ENCODE measurements at places on chromosomes 3 and 15.

DNA sequence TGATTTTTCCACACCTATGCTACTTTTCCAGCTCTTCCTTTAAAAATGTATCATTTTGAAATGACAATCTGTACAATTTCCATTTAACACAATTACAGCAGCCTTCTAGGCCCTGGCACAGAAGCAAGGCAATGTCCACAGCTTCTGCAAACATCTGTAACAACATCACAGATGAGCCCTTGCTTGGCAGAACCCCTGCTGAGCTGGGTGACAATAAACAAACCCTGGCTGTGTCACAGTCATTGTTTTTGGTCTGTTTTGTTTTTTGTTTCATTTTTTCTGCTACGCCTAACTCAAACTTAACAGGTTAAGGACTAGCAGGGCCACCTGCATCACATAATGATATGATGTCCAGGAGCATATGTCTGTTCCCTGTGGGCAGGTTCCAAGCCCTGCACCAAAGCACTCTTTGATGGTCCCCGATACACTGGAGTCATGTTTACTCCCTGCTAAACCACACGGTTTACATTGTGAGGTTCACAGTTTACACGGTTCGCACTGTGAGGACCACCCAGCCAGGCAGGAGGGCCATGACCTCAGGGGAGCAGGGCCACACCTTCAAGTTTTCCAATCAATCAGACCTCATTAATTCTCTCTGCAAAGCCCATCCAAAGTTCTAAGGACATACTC, 186.8 kb upstream of the CHRNA7 start:
- DNase-seq, result no peak

DNA sequence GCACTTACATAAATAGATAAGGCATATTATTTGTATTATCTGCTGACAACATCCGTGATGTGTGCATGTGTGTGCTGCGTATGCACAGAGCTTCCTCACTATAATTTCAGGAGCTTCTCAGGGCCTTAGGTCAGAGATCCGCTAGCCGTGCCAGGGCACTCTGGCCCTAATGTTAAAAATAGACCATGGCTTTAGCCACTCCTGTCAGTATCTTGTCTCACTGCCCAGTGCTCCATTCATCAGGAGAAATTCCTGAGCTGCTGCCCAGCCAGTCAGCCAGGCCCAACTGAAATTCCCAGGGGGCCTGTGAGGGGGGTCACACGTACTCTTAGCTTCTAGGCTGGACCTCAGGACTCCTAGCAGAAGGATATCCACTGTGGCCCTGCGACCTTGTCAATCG, 70.0 kb upstream of the ABHD2 start:
- DNase-seq, result no peak

- no peak for DNase-seq
Observed at GRCh38 chr15:67104510-67104909, 39.1 kb downstream of the SMAD3 start.

DNA sequence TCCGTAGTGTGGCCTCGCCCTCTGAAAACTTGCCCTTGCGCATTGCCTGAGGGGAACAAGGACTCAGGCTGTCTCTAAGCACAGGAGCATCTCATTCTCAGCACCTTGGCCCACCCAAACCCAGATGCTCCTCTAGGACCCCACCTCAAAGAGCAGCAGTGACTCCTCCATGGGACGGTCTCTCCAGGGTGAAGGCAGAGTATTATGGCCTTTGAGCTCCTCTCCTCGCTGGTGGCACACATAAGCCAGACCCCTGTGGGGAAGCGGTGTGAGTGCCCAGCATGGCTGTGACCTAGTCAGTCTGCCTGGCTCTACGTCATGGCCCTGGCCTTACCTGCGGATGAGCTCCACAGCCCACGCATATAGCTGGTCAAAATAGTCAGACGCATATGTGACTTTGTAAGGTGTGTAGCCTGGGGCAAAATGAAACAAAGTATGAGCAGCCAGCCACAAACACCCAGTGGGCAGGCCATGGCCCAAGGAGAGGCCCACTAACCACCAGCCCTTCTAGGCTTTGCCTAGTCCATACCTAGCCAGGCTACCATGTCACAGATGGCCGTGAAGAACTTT, 4.4 kb downstream of the QARS1 start:
- no peak for DNase-seq

DNA sequence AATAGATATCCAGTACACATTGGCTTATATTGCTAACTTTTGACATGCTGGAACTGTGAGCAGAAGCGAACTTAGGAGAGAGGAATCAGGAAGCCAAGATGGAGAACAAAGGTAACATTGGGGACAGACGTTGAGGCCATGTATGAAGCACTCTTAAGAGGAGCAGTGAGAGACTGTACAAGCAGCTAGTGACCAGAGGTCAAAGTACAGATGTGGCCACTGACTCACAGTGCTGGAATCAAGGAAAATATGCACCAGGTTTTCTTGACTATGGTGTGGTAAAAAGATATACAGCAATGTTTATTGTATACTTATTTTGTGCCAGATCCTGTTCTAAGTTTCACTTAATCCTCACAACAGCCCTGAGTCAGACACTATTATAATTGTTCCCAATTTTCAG, 2.0 kb upstream of the IL20RB start:
- peak; percentile 34 for DNase-seq

DNA sequence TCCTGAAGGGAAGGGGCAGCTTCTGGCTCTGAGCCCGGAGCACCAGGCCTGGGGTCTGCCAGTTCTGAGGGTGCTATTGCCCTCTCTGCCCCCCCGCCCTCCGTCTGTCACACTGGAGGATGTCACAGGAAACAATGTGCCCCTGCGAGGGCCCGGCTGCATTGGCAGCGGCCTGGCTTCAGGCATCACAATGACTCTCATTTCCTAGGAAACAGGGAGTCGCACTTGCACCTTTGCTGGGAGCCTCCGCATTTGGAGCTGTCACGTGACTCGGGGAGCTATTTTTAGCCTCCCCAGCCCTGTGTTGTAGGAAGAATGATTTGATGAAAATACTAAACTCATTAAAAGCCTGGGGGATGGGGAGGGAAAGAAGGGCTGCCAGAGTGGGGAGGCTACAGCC, 518.9 kb downstream of the SHQ1 start:
- no peak for DNase-seq

GRCh38 chr3:124075753-124076152, 83.8 kb upstream of the ROPN1 start:
- no peak for DNase-seq

GRCh38 chr3:192890347-192891335, 27.0 kb downstream of the MB21D2 start:
- peak; percentile 27 for DNase-seq

GRCh38 chr3:159451067-159451466, 537.6 kb upstream of the IL12A start:
- DNase-seq, result peak; percentile 32

DNA sequence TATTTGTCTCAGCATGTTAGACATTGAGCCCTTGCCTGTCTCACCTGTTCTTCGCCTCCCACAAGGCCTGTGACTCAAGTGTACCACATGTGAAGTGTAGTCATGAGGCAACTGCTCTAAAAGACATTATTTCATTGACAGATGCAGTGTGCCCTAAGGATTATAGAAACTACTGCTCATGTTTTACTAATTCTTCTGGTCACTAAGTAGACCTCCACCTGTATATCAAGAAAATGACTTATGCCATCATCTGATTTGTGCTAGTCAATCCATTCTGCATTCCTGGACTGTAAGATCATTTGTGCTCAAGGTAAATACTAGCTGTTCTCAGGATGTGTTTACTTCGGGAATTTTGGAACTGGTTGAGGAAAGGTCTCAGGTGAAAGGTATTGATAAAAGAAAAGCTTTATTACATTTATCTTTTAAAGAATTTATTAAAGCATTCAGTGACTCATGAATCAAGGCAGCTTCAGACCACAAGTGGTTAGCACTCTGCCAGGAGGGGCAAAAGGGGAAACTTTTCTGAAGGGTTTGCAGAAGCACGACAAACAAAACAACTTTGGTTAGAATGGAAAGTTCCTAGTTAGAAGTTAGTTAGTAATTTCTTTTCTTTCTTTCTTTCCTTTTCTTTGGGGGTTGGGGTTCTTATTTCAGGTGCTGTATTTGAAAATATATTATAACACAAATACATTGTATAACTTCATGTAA, 465.3 kb upstream of the CBLB start:
- peak; percentile 95 for DNase-seq

GRCh38 chr15:22880068-22880980, 41.9 kb downstream of the NIPA2 start:
- no peak for DNase-seq

DNA sequence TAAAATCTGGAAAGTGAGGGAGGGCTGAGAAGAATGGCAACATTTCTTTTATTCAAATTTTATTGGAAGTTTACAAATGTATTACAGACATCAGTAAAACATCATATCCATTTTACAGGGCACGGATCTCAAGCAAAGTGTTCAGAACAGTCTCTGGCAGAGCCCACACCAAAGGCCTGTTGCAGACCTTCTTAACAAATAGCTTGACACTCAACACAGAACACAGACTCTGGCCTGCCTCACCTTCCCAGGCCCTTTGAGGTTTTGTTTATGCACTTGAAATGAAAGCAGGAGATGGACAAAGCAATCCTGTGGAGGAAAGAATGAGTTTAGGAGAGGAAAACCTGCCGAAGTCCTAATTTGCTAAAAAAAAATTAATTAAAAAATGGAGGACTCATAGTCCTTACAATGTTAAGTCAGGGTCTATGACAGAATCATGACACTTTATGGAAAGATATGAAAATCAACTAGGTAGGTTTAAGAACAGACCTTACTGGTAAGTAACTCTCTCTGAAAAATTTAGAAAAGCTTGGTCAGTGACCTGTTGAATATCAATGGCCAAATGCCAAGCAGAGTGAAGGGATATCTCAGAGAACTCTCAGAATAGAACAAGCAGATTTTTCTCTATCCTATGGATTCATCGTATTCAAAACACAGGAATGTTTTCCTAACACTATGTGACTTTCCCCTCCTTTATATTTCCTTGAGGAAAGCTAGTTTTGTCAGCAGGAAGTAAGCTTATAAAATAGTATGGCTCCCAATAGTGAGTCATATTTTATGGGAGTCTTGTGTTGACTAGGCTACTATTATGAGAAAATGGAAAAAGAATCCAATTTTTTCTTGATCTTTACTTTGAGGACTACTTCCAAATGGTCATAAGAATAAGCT, 70.8 kb upstream of the PSMD6 start:
- peak; percentile 10 for DNase-seq

DNA sequence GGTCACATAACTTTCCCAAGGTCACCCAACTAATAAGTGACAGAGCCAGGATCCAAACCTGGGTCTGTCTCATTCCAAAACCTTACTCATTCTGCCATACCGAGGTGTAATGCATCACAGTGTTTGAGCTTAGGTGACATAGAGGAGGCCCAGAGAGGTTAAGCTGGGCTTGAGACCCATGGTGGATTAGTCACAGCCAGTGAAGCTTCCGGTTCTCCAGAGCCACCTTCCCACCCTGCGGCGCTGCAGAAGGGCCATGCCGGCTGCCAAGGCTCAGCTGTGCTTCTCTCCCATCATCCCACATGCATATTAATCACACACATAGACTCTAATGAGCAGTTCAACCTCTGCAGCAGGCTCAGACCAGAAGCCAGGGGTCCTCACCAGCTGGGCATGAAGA, 42.2 kb downstream of the SPSB4 start:
- DNase-seq, result peak; percentile 5

DNA sequence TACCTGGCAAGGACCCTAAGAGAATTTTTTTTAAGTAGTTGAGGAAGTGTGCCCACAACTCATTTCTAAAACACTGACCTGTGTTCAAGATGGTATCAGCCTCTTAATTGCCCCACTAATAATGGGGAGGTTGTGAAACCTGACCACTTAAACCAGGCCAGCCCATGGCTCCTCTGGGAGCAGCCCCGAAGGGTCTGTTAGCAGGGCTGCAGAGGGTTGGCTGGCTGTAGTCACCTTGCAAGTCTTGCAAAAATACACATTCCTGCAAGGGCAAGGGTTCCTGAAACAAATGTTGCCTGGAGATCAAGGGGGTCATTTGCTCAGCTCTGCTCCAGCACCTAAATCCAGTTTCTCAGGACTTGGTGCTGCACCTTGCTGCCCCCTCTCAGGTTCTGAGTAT, 3.2 kb downstream of the IL17RD start:
- no peak for DNase-seq

DNA sequence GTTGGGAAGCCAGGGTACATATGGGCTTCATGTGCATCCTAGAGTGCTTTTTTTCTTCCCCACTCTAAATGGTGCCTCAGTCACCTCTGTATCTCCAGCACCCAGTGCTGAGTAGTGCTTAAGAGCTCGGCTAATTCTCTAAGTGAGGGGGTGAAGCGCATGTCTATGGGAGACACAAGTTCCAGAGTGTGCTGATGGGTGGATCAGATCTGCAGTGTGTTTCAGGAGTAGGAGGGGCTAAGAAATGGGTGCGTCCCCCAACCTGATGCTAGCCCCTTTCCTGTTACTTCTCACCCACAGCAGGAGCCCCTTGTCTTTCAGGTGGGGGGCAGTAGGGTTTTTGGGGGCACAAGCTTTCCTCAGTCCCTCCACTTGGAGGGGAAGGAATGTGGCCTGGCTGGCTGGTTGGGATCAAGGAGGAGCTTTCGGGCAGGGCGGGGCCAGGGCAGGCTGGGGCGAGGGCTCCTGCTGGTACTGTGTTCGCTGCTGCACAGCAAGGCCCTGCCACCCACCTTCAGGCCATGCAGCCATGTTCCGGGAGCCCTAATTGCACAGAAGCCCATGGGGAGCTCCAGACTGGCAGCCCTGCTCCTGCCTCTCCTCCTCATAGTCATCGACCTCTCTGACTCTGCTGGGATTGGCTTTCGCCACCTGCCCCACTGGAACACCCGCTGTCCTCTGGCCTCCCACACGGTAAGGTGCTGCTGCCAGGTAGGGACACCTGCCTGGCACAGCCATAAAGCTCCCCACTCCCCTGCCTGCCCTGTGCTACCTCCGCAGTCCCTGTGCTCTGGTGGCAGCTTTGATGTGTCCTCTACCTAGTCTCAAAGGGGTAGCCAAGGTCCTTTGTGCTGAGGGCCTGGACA, at the start of gene IL17RE:
TSS of gene IL17RE (plus strand) at position 477 of the 866 bp plus-strand sequence. CDS start at position 562, 85 bp downstream.
- DNase-seq, result peak; percentile 60

- DNase-seq, result no peak
Observed at GRCh38 chr3:127153506-127153815, 39.5 kb upstream of the PRR23E start.

DNA sequence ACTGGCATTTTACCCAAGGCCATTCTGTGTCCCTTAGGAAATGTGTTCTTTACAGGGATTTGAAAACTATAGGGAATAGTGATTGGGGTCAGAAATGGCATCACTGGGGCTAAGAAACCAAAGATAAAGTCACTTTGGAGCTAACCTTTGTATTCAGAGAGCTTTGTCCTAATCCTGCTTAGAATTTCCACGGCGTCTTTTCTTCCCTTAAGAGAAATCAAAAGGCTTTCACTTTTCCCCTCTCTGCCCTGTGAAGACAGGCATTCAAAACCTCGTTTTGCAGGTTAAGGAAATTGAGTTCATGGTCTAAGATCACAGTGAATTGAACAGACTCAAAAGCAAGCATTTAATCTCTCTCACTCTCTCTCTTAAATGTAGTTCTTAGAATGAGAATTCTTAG, 182.5 kb downstream of the VGLL4 start:
- DNase-seq, result no peak

- DNase-seq, result no peak
Observed at GRCh38 chr3:184629555-184630160, 68.1 kb downstream of the EPHB3 start.

Data from epithelial cell of esophagus (primary cell).